ENCODE measurements at places on chromosomes 2 and 18.

DNA sequence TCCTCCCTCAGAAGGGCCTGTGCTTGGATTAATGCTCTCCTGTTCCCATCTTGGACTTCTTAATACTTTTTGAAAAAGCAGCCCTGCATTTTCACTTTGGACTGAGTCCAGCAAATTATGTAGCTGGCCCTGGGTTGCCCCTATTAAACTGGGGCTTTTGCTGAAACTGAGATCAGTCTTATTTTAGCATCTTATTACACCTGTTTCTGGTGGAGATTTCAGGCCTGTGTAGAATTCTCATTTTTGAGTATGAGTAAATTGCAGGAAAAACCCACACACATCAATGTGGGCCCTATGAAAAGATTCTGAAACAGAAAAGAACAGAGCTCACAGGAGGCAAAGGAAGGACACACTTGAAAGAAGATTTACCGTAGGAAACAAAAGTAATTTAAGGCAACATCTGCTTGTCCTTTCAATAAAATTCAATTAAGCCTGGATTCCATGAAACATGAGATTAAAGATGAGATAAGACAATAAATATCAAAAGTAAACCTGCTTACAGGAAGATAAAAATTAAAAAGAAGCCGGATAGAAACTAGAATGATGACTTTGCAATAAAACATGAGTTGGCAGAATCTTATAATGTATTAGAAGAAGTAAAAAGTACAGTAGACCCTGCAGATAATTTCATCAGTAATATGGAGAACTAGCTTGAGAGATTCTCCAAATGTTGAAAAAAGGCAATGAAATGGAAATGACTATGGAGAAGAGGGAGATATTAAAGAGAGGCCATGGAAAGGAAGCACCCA lies 90.7 kb upstream of the GCFC2 start:
- no peak for DNase-seq

GRCh38 chr2:28855193-28855592 lies 14.9 kb downstream of the TRMT61B start:
- DNase-seq, result no peak

GRCh38 chr2:63898839-63899238 lies 57.1 kb downstream of the UGP2 start:
- DNase-seq, result no peak

- DNase-seq, result no peak
Observed at GRCh38 chr2:239041062-239041461, 193.2 kb downstream of the TWIST2 start.

DNA sequence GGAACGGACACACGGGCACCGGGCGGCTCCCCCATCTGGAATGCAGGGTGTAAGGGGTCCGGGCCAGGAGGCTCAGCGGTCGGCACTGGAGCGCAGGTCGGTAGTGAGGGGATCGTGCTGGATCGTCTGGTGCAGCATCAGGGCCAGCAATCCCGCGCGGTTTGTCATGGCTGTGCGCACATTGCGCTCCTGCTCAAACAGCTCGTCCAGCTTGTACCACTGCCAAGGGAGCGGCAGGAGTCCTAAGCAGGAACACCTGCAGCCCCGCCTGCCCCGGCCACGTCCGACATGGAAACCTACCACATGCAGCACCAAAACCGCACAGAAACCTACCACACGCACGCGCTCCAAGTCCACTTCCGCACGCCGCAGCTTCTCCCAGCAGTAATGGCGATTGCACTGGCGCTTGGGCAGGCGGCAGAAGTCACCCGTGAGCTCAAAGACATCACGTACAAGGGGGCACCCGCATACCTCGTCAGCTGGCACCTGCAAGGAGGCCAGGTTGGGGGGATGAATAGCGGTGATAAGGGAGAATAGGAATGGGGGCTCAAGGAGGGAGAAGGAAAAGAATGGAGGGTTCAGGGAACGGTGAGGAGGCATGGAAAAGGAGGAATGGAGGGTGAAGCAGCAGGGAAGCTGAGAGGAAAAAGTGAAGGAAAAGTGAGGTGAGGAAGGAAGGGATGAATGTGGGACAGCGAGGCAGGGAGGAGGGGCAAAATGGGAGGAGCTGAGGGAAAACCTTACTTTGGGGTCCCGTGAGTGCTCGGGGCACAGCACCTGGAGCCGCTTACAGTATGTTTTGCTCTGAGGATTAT lies 1.4 kb upstream of the MBD1 start:
- no peak for DNase-seq

- DNase-seq, result no peak
Observed at GRCh38 chr2:152467677-152468410, 132.9 kb downstream of the FMNL2 start.

- no peak for DNase-seq
Observed at GRCh38 chr2:17272170-17272569, 246.1 kb downstream of the RAD51AP2 start.

DNA sequence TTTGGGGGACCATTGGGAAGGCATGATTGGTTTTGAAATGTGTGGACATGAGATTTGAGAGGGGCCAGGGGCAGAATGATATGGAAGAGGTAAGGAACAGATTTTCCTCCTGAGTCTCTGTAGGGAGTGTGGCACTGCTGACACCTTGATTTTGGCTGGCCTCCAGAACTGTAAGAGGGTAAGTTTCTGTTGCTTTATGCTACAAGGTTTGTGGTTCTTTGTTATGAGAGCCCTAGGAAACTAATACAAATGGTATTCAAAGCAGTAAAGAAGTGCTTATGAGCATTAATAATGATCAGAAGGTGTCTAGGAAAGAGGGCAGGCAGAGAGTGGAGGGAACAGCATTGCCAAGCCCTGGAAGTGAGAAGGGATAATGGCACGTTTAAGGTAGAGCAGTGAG lies 574.3 kb upstream of the NXPH2 start:
- no peak for DNase-seq

GRCh38 chr2:66531567-66531966 lies 96.6 kb downstream of the MEIS1 start:
- no peak for DNase-seq

DNA sequence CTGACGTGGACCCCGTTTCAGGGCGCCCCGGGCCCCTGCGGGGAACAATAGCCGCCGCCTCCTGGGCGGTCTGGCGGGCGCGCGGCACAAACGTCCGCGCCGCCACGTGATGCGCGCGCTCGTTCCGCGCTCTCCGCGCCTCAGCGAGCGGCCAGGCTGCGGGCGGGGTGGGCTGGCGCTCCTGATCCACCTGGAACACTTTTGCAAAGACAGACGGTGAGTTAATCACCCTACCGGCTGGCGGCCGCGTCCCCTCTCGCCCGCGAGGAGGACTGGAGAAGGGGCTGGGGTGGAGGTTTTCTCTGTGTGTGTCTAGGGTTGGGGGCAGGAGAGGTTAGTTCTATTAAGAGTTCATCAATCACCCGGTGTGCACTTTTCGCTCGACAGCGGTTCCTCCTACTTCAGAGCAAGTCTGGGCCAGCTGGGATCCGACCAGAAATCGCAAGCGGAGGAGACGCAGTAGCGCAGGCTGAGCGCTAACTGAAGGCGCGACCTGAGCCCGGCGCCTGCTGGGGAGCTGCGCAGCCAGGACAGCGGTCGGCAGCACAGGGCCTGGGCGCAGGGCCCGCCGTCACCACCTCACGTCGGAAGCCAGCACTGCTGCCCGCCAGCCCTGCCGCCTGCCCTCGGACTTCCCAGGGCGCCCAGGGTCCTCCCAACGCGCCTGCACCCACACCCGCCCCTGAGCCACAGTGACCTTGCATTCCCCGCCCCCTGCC lies 10.3 kb upstream of the HOXD1 start:
- no peak for DNase-seq

- no peak for DNase-seq
Observed at GRCh38 chr2:55268288-55268906, 634 bp downstream of the MTIF2 start.

DNA sequence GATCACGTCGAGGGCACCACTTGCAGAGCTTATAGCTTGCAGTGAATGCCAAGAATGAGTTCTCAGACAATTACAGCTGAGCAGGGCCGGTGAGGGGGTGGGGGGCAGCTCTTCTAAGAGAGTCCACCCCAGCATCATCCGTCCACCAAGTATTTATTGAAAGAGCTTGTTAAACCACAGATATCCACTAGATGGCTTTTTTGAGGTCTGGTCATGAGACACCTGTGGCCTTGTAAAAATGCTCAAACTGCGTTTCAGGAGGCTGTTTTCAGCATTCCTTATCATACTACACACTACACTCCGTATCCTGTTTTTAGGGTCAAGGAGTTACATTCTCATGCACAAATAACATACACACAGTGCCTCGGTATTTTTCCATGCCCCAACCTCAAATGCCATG lies 51.5 kb downstream of the DNAJC10 start:
- no peak for DNase-seq

DNA sequence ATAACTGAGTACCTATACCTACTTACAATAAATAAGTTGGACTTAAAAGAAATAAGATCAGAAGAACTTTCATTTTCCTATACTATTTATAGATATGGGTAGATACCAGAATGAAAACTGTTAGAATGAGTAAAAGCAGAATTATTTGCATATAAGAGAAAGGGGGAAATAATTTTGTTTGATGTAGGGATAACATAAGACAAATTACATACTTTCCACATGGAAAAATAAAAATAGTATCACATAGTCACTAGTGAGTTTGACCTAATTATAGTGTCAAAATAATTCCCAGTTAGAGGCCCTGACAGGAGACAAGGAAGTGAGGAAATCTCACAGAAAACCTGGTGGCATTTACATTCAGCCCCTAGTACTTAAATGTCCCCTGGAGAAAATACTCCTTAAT lies 28.6 kb downstream of the KCMF1 start:
- DNase-seq, result no peak

DNA sequence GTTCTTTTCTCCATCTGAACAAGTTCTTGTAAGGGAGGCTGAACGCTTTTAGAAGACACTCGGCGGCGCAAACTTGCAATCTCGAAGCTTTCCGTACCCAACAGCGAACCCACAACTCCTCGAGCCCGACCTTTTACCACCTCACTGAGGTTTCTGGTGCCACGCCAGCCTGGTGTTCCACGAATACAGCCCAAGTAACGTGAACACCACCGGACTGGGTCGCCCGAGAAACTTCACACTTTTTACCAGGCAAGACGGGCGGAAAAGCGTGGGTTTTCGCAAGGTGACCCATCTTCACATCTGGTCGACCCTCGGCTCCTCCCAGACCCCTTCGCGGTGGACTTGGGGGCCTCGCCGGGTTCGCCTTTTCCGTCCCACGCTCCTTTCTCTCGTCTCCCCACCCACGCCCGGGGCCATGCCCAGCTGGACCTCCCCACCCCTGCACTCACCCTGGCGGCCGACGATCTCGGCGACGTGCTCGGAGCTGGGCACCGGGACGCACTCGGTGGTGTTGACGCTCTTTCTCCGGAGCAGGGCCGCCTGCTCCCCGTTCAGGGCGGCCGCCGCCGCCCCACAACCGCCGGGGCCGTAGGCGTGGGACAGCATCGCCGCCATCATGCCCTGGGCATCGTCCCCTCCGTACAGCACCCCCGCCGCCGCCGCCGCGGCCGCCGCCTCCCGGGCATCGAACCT lies 1.2 kb downstream of the MEX3C start:
- no peak for DNase-seq

DNA sequence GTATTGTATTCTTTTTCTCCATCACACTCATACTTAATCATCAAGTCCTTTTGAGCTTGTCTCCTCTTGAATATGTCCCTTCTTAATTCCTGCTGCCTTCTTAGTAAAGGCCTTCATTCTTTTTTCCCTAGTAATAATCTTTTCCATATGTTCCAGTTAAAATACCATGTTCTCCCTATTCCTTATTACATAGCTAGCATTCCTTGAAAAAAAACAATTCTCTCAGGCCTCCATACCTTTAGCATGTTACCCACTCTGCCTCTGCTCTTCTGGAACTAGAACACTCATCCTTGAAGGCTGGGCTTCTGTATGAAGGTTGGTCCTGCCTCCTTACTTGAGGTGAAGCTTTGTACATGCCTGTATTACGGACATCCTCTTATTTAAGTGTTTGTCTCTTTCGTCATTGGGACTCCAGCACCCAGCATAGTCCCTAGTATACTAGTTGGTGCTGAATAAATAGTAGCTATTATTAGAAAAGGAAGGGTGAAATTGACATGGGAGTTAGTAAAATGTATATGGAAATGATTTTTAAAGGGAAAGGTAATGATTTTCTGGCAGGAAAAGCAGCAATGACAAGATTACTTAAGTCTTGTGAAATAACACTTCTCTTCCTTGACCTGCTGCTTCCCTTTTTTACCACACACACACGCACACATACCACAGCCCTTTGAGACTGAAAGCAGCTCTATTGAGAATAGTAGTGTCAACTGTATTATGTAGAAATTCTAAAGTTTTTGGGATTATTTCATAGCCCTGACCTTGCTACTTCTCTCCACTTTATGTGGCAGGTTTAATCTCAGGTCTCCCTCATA lies 45.6 kb downstream of the REL start:
- DNase-seq, result no peak

- DNase-seq, result no peak
Observed at GRCh38 chr2:236908439-236909192, 177.1 kb upstream of the COPS8 start.

GRCh38 chr18:7778181-7778580 lies 211.1 kb downstream of the PTPRM start:
- no peak for DNase-seq

- DNase-seq, result no peak
Observed at GRCh38 chr2:101983928-101984327, 7.8 kb upstream of the IL1R2 start.

DNA sequence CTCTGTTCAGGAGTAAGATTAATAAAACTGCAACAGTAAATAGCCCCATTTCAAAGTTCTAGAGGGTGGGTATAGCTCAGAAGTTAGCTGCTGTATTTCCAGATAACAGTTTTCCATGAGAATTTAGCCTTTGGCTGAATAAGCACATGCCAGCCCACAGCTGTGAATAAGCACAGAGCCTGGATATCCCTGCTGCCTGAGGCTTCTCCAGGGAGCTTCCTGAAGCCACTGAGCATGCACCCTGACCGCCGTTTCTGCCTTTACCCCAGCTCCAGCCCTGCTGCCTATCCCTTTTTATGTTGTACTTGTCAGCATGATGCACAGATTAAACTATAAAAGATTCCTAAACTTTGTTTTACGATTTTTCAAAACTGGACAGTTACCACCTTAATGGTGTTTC lies 85.3 kb downstream of the FEZ2 start:
- DNase-seq, result no peak

DNA sequence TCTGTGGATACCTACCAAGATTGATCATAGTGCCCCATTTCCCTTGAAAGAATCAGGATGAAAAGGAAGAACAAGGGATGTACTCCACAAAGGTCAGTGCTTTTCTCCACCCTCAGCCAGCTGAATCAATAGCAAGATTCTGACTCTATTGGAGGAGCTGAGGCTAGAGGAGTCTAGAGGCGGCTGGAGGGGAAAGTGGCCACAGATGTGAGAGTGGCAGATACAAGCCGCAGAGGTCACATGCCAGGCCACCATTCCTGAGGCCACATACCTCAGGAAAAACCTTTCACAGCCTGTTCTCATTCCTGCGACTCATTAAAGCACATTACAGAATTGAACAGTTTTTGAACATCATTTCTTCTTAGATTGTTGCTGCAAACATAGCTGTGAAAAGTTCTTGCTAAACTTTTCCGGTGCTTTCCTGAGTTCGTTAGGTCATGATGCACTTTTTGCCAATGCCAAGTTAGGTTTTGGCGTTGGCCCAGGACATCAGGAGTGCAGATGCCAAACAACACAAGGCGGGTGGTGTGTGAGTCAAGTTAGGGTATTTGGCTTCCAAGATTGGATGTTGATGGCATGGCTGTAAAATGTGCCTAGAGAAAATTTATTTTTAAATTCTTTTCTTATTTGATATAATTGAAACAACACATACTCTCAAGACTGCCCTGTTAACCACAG lies 160.7 kb upstream of the SP5 start:
- no peak for DNase-seq

- no peak for DNase-seq
Observed at GRCh38 chr18:47917923-47918610, 12.4 kb downstream of the SMAD2 start.

GRCh38 chr2:230268606-230269243 lies 43.2 kb downstream of the SP140 start:
- DNase-seq, result no peak

- peak; percentile 24 for DNase-seq
Observed at GRCh38 chr2:75064691-75065396, 106.4 kb downstream of the POLE4 start.
